ENCODE measurements at places on chromosomes 7 and 10. TPM values are rescaled to one million over a fixed set of nuclear protein-coding genes. Genes with fewer than 3 reads are reported as not detected.
A peak's percentile ranks its signal among the peaks of the same experiment; 100 is the strongest.

DNA sequence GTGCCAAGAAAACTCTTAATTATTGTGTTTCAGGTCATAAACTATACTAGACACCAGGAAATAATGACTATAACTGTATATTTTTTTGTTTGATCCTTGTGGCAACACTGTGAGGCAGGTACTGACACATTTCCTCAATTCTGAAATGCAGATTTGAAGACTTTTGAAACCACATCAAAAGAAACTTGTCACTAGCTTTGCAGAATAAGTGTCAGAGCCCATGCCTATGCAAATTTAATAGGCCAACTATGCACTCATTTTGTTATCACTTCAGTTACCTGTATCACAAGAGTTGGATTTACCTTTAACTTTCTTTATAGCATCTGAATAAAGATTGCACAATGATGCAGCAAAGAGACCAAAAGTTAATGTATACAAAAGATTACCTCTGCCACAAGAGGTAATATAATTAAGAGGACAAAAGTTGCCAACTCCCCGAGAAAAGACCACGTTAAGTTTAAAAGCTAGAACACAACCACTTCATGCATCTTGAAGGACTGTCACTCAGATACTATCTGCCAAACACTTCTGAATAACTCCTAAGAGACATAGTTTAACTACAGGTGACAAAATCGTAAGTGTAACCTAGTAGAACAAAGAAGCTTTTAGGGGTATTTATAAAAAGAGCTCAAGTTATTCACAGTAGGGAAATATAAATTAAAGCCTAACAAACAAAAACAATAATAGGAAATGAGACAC, 80.5 kb downstream of the ELAPOR2 start:
- no peak for DNase-seq

DNA sequence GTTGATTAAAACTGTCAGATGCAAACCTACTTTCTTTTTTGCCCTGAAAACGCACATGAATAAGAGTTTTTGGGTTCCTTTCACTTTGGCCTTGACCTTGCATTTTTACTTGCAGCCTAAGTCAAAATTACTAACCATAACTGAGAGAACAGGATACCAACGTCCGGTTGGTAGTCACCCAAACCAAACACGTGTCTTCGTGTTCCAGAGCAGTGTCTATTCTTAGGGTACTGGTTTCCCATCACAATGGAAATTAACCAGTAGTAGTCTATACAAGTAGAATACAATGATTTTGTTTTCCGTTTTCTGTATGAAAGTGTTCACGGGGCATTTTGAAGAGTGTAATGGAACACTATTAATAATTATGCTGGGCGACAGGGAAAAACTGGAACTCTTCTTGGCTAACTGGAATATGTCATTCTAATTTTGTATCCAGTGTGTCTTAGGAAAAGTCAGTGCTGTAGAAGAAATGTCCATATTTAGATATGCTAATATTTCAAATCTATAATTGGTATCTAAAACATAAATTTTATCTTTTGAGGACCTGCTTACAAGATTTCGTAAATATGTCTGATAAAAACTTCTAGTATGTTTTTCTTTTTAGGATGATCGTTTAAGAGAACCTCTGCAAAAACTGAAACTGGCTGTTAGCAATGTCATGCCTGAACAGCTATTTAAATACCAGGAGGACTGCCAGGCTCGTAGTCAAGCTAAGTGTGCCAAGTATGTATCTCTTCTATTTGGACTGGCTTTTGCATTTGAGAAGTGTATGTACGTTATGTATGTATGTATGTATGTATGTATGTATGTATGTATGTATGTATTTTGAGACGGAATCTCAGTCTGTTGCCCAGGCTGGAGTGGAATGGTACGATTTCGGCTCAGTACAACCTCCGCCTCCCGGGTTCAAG, 40.9 kb downstream of the UBN2 start:
- DNase-seq = no peak

GRCh38 chr10:63416376-63416775, 49.4 kb downstream of the JMJD1C start:
- no peak for DNase-seq

Gene SLC18A3
- 1.4 TPM for total RNA-seq

DNA sequence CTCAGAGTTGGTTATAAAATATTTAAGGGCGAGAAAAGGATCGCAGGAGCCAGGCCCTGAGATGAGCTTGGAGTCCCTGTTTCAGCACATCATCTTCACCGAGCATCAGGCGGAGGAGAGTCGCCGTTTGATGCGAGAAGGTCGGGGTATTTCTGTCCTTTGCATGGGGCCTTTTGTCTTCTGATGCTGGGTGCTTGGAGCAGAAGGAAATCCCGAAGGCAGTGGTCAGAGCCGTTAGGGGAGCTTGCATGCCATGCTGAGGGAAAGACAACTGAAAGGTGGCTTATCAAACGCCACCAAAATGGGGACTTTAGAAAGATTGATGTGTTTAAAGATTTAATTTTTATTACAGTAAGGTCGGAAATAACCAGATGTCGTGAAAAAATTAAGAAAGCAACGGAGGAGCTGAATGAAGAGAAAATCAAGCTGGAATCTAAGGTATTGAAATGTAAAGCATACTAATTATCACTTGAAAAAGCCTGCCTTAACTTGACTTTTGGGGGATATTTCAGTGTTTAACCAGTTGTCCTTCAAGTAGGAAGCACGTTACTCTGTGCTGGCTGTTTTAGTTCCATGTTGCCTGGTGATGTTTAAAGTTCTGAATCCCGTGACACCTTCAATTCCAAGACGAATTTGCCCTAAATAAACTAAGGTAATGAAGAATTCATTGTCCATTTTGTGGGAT, 845 bp downstream of the CCDC172 start:
- DNase-seq = no peak

- DNase-seq = no peak
Measured at GRCh38 chr10:98236862-98237261, 31.1 kb downstream of the LOXL4 start.

Gene OR2A7
- total RNA-seq = 6.2 TPM

DNA sequence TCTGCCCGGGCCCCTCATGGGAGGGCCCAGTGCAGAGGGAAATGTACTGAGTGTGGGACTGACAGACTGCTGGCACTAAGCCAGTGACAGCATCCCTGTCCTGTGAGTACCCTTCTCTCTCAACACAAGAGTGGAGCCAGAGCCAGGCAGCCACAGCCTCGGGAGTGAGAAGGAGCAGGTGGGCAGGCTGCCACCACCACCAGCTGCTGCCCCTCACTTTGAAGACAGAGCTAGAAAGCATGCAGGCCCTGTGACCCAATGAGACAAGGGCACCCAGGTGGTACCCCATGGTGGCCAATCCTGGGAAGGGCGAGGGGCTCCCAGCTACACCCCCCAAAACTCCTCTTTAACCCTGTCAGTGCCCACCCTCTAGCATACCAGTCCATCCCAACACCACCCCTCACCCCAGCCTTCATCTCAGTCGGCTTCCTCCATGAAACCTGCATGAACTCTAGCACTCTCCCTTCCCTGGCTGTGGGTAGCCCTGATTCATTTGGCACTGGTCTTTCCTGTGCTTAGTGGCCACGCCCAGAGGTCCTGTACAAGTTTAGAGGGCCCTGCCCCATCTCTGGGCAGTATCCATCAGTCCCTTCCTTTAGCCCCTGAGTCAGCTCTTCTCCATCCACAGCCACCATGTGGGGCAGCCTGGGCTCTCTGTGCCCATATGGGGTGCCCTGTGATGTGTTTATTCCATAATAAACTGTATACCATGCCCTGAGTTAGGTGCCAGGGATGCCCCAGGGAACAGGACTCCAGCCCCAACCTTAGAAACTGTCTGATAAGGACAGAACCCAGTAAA, 207.0 kb upstream of the ZMIZ1 start:
- peak; percentile 13 for DNase-seq

- DNase-seq = no peak
Measured at GRCh38 chr10:15092855-15093408, 4.2 kb upstream of the RPP38 start.

DNA sequence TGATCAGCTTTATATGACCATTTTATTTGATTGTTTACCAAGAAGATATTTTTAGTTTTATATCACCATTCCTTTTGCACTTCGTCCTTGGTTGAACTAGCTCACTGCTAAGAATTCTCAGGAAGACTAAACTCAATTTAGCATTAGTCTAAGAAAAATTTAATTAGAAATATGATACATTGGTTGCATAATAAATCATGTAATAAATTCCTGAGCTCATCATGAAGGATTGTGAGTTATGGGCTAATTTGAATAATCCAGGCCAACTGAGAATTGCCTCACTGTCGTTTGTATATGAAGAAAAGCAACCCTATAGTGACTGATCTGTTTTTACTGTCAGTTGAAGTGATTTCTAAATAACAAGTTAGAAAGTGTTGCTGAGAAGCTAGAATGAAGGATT, 725.5 kb downstream of the DNAJB9 start:
- no peak for DNase-seq

- peak; percentile 44 for DNase-seq
Measured at GRCh38 chr7:75756991-75757676, 14.9 kb downstream of the CCL26 start.

GRCh38 chr10:74231375-74231774, 80.4 kb downstream of the ADK start:
- DNase-seq = no peak

DNA sequence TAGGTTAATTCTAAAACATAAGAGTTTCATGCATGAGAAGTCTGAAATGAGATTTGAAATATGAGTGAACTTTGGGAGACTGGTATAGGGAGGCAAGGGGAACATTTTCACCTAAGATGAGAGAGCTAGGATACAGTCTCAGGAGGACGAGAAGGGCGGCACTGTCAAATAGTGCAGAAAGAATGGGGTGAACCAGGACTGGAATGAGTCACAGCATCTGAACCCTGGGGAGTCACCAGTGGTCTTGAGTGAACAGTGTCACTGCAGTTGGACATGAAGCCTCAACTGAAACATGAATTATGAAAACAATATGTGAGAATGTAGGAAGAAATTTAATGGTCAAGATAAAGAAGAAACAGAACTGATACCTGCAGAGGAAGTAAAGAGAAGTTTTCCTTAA, 33.8 kb downstream of the GNG11 start:
- DNase-seq = no peak

- DNase-seq = peak; percentile 9
Measured at GRCh38 chr10:58782876-58783851, 270.5 kb downstream of the BICC1 start.

DNA sequence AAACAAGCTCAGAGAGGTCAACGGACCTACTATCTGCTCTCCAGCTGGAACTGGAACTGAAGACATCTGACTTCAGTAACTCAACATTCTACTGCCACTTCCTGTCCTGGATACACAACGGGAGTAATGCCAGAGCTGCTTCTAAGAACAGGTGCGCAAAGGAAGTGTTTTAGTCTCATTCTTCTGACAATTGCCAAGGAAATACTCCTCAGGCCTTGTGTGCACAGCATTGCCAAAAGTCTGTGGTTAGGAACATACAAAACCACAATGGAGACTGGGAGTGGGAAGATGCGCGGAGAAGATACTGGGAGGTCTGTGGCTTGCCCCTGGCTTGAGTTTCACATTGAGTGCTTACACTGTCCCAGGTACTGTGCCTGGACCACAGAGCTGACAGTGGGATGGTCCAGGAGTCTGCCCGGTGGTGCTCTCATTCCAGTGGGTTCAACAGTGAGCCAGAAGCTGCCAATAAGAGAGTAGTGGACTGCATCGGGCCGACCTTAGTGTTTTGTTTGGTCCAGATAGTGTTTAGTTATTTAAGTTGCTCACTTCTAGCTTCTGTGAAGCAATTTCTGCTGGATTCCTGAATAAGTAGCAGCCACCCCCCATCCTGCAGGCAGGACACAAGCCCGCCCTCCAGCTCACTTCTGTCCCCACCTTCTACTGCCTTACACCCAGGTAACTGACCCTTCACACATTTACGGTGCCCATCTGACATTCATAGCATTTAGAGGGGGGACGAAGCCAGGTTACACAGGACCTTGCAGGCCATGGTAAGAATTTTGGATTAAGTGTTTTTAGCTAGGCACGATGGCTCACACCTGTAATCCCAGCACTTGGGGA, 10.3 kb downstream of the TBL2 start:
- no peak for DNase-seq

DNA sequence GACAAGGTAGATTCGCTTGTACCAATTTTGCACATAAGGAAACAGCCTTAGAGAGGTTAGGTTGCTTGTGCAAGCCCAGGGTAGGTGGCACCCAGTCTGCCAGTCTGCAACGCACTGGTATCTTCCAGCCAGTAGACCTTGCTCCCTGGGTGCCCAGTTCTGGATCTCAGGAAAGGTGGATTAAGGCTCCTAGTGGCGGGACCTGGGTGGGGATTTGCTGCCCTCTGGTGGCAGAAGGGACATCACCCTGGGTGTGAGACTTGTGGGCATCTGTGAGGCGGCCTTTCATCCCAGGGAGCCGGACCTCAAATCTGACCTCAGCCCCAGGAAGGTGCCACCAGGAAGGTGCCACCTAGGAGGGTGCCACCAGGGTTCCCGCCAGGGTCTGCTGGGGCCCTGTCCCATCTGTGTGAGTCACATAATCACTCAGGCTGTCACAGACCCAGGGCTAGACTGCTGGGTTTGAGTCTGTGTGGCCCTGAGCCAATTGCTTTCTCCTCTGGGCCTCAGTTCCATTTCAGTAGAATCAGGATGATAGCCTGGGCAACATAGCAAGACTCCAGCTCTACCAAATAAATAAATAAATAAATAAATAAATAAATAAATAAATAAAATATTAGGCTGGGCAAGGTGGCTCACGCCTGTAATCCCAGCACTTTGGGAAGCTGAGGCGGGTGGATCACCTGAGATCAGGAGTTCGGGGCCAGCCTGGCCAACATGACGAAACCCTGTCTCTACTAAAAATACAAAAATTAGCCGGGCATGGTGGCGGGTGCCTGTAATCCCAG, 5.3 kb upstream of the PRKRIP1 start:
- peak; percentile 90 for DNase-seq

Gene SKAP2
- 13.5 TPM for total RNA-seq

Measured in hepatocyte (in vitro differentiated cells).